Endodermal cell (in vitro differentiated cells): ENCODE measurements at places on chromosomes 3 and 15.

DNA sequence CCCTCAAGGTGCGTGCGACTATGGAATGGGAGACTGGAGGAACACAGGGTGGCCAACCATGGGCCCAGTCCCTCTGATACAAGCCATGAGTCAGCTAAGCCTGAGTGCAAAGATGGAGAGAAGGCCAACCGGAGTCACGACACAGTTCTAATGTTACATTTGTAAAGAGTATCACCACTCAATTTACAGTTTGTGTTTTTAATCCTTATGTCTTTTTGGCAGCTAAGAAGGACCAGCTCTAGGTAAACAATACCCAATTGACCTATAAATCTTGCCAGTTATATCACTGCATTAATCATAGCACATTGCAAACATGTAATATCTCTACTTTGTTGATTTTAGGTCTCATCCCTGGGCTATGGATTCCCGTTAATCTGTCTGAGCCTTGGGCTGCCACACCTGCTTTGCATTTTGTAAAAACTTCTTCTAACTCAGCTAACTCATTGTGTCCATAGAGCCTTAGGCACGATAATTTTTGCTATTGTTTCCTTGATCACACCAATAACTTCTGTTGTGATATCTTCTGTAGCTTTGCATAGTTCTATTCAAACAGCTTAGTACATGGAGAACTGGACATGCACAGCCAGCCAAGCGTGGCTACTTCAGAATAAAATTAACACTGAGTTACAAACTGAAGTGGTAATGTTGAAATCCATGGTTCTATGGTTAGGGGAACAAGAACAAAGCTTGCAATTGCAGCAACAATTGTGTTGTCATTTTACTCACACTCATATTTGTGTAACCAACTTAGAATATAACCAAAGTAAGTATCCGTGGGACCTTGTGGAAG, 50.3 kb downstream of the LSM3 start:
- no peaks in the 10 kb centered on the region for H3K36me3 ChIP-seq
- H3K4me3 ChIP-seq = no peak overlapping the region
- peaks cover 2% of the 10 kb centered on the region for H3K4me1 ChIP-seq
- no peak overlapping the region for H3K27ac ChIP-seq
- peaks cover 91% of the 10 kb centered on the region for H3K27me3 ChIP-seq
- DNase-seq = peak; percentile 23

DNA sequence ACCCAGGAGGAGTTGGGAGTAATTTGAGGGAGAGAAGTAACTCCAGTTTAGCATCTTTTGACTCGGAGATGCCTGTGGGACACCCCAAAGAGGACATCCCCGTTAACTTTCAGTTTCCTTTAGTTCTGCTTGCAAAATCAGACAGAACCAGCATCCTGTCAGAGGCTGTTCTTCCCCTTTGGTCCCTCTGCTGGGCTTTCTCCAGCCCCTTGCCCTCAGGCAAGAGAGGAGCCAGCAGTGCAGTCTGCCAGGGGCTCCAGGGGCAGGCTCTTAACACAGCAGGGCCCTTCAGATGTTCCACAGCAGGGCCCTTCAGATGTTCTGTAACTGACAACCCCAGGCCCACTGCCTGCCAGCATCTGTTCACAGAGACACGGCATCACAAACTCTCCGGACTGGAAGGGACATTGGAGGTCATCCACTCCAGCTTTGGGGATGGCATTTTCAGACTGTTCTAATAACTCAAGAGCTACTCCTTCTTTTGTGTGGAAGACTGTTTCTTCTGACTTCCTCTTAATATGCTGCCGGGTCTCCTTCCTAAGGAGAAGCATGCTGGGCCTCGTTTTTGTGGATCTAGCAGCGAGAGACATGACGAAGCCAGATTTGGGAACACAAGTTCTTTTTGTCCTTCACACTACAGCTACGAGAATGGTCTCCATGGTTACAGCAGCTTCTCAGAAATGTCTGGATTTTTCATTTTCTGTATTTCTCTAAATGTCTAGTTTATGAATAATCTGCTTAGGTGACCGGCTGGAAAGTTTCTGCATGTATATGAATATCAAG, 51.9 kb downstream of the KY start:
- no peak overlapping the region for H3K4me3 ChIP-seq
- H3K27ac ChIP-seq = no peak overlapping the region
- DNase-seq = peak; percentile 44
- H3K27me3 ChIP-seq = peaks cover 23% of the 10 kb centered on the region
- no peaks in the 10 kb centered on the region for H3K36me3 ChIP-seq
- peaks cover 5% of the 10 kb centered on the region for H3K4me1 ChIP-seq

- no peak overlapping the region for H3K4me3 ChIP-seq
- peaks cover 43% of the 10 kb centered on the region for H3K27me3 ChIP-seq
- H3K4me1 ChIP-seq = no peaks in the 10 kb centered on the region
- no peaks in the 10 kb centered on the region for H3K36me3 ChIP-seq
- H3K27ac ChIP-seq = no peak overlapping the region
- DNase-seq = no peak
Observed at GRCh38 chr3:44530911-44531310, 24.1 kb upstream of the ZKSCAN7 start.

GRCh38 chr15:72515591-72516389, 41.7 kb downstream of the ARIH1 start:
- H3K4me3 ChIP-seq = no peak overlapping the region
- H3K4me1 ChIP-seq = no peaks in the 10 kb centered on the region
- no peak overlapping the region for H3K27ac ChIP-seq
- peaks cover 22% of the 10 kb centered on the region for H3K36me3 ChIP-seq
- no peak for DNase-seq

DNA sequence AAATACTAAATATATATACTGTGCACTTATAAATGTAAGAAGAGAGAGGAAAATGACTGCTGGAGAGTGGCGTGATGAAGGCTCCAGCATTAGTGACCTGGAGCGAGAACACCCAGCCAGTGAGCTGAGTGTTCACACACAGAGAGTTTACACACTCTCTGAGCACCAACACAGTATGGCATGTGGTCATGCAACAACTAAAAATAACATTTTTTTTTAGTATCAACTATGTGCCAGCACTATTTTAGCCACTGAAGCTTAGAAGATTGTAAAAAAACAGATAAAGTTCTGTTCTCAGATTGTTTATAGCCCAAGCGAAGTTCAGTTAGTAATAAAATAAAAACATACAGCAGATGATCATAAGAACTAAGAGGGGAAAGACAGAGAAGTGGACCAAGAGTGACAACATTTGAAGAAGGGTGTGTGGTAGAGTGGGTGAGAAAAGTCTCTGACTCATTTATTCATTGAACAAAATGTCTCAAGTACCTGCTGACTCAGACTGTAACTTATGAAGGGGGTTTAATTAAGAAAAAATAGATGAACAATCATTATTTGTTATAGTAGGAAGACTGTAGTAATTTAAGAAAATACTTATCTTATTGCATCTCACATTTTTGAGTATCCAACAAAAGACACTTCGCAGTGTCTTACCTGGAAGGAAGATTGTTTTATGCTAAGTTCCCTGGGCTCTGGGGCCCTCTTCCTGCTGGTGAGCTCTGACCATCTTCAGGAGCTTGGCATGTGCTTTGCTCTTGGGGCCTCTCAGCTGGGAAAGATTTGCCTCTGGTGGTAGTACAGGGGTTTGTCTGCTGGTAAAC, 43.8 kb downstream of the GAP43 start:
- no peak overlapping the region for H3K4me3 ChIP-seq
- H3K27ac ChIP-seq = peak overlapping the region; percentile 9
- H3K27me3 ChIP-seq = peaks cover 5% of the 10 kb centered on the region
- H3K4me1 ChIP-seq = peaks cover 9% of the 10 kb centered on the region

DNA sequence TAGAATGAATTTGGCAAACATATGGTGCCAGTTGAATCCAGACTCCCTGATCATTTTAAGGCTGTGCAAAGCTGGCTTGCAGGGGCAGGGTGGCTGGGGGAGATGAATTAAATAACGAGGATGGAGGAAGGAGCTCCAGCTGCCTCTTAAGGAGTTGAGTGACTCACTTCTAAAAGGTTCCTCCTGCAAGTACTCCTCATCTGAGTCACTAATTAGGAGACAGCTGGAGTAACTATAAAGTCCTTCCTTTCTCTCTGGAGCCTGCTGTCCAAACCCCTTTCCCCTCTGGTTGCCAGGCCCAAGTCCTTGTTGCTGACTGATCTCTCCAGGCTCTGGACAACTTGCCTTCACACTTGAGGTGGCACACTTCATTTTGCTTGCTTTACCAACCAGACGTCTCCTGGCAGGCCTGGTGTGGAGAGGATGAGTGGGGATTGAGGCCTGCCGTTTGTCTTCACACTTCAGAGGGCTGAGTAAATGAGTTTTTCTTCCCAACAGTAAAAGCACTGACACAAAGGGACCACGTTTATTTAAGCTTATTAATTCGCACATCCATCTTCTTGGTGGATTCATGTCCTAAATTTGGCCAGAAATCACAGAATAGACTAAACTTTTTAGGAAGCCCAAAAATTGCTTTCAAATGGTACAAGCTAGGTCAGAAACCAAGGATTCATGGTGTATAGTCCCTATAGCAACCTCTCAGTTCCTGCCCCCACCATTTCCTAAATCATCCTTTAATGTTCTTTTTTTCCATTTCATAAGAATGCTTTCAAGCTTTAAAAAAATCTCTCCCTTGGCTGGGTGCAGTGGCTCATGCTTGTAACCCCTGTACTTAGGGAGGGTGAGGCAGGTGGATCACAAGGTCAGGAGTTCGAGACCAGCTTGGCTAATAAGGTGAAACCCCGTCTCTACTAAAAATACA, 90.5 kb upstream of the MYRIP start:
- peaks cover 4% of the 10 kb centered on the region for H3K4me1 ChIP-seq
- no peaks in the 10 kb centered on the region for H3K27me3 ChIP-seq
- H3K36me3 ChIP-seq = no peaks in the 10 kb centered on the region
- H3K4me3 ChIP-seq = no peak overlapping the region
- H3K27ac ChIP-seq = no peak overlapping the region

GRCh38 chr3:47859956-47860605, 57.1 kb downstream of the DHX30 start:
- H3K27me3 ChIP-seq = no peaks in the 10 kb centered on the region
- no peak overlapping the region for H3K4me3 ChIP-seq
- H3K4me1 ChIP-seq = no peaks in the 10 kb centered on the region
- no peak for DNase-seq
- peaks cover 79% of the 10 kb centered on the region for H3K36me3 ChIP-seq

- H3K27ac ChIP-seq = no peak overlapping the region
- H3K4me3 ChIP-seq = no peak overlapping the region
- H3K27me3 ChIP-seq = no peaks in the 10 kb centered on the region
- peaks cover 86% of the 10 kb centered on the region for H3K36me3 ChIP-seq
- no peak for DNase-seq
- no peaks in the 10 kb centered on the region for H3K4me1 ChIP-seq
Observed at GRCh38 chr15:52054381-52054780, 35.4 kb downstream of the MAPK6 start.

- no peak for DNase-seq
- no peak overlapping the region for H3K27ac ChIP-seq
- no peaks in the 10 kb centered on the region for H3K4me1 ChIP-seq
- H3K36me3 ChIP-seq = no peaks in the 10 kb centered on the region
- H3K4me3 ChIP-seq = no peak overlapping the region
- no peaks in the 10 kb centered on the region for H3K27me3 ChIP-seq
Observed at GRCh38 chr3:22969276-22969675, 233.9 kb upstream of the UBE2E2 start.

DNA sequence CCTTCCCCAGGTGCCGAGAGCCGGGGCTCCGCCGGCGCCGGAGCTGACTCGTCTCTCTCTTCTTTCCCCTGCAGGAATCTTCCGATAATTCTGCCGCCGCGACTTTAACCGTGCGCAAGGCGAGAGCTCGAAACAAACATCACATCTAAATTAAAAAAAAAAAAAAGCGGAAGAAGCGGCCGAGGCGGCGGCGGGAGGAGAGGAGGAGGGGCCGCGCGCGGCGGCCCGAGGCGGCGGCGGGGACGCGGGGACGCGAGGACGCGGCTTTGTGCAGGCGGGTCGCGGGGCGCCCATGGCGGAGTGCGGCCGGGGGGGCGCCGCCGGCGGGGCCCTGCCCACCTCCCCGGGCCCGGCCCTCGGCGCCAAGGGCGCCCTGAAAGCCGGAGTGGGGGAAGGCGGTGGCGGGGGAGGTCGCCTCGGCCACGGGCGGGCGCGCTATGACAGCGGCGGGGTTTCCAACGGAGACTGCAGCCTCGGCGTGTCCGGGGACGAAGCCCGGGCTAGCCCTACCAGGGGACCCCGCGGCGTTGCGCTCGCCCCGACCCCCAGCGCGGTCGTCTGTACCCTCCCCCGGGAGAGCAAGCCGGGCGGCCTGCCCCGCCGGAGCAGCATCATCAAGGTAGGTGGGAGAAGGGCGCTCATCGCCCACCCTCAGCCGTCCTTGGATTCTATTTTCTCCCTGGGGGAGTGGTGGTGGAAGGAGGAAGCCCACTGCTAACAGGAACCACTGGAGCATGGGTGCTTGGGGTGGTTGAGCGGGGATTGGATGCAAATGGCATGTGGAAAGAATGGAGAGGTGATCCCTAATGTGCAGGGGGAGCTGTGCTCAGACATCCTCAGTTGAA, at the start of gene PLCL2:
PLCL2 (plus strand) TSS at position 208 of the 845 bp plus-strand sequence; CDS start at position 293, 85 bp downstream.
- DNase-seq = peak; percentile 77
- peaks cover 8% of the 10 kb centered on the region for H3K4me1 ChIP-seq
- no peak within 1 kb of the TSS for H3K27ac ChIP-seq
- peak within 1 kb of the TSS; percentile 82 for H3K4me3 ChIP-seq
- no peaks in the 10 kb centered on the region for H3K36me3 ChIP-seq

GRCh38 chr3:27384191-27384590, 15.0 kb upstream of the NEK10 start:
- no peaks in the 10 kb centered on the region for H3K27me3 ChIP-seq
- H3K4me1 ChIP-seq = no peaks in the 10 kb centered on the region
- DNase-seq = no peak
- no peak overlapping the region for H3K27ac ChIP-seq
- peaks cover 86% of the 10 kb centered on the region for H3K36me3 ChIP-seq

DNA sequence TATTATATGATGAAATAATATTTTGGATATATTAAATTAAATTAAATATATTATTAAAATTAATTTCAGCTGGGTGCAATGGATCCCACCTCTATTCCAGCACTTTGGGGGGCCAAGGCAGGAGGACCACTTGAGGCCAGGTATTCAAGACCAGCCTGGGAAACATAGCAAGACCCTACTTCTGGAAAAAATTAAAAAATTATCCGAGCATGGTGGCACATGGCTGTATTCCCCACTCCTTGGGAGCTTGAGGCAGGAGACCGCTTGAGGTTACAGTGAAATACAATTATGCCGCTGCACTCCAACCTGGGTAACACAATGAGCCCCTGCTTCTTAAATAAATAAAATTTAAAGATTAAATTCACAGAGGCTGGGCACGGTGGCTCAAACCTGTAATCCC, 61.4 kb downstream of the SH3BP5 start:
- no peak overlapping the region for H3K4me3 ChIP-seq
- DNase-seq = peak; percentile 18
- H3K4me1 ChIP-seq = no peaks in the 10 kb centered on the region
- H3K27me3 ChIP-seq = no peaks in the 10 kb centered on the region
- no peak overlapping the region for H3K27ac ChIP-seq

GRCh38 chr3:169498336-169498735, 165.2 kb downstream of the MECOM start:
- H3K27me3 ChIP-seq = no peaks in the 10 kb centered on the region
- H3K27ac ChIP-seq = no peak overlapping the region
- DNase-seq = no peak
- no peaks in the 10 kb centered on the region for H3K36me3 ChIP-seq

DNA sequence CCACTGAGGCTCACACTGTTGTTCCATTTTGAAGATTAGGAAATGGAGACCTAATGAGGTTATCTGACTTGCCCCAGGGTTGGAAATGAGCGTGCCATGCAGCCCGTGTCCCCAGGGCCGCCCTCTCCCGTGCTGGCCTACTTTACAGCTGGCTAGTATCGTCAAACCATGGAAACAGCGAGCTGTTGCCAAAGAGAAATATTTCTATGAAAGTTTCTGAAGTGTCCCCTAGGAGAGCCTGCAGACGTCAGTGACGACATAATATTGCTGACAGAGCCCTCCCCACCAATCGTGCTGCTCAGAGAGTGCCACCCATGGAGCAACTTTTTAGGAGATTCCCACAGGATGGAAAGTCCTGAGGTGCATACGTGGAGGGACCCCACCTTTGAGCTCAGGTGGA, 11.2 kb upstream of the FAM174B start:
- H3K27ac ChIP-seq = no peak overlapping the region
- H3K4me1 ChIP-seq = peaks cover 38% of the 10 kb centered on the region
- DNase-seq = no peak
- H3K36me3 ChIP-seq = no peaks in the 10 kb centered on the region
